Fibroblast of lung (primary cell): ENCODE measurements at places on chromosomes 7 and 10. TPM values are rescaled to one million over a fixed set of nuclear protein-coding genes. Genes with fewer than 3 reads are reported as not detected.

AMZ1 gene
- 0.26 and 0.33 TPM in 2 replicates for total RNA-seq

GRID1 gene
- 0.33 and 0.51 TPM in 2 replicates for total RNA-seq

TRIM50 gene
- total RNA-seq, result not detected in 2 replicates

KAZALD1 gene
- 14.4 and 19.8 TPM in 2 replicates for total RNA-seq

NRP1 gene
- total RNA-seq, result 362 and 373 TPM in 2 replicates

CHAT gene
- not detected in 2 replicates for total RNA-seq

INMT gene
- total RNA-seq, result 17.5 and 75.8 TPM in 2 replicates

CHN2 gene
- 0.33 and 1.3 TPM in 2 replicates for total RNA-seq

GCK gene
- total RNA-seq, result 0.77 and 1.7 TPM in 2 replicates

PHYH gene
- 23.1 and 31.5 TPM in 2 replicates for total RNA-seq

CDH23 gene
- 0.17 and 0.51 TPM in 2 replicates for total RNA-seq

AKR1D1 gene
- total RNA-seq, result not detected in 2 replicates

UPK3B gene
- under 0.01 and 0.50 TPM in 2 replicates for total RNA-seq

ASB10 gene
- total RNA-seq, result not detected in 2 replicates

SPDYE8 gene
- total RNA-seq, result not detected in 2 replicates

GRM3 gene
- total RNA-seq, result not detected in 2 replicates

TBL2 gene
- total RNA-seq, result 58.6 and 83.2 TPM in 2 replicates

HOXA10 gene
- total RNA-seq, result under 0.01 and 0.17 TPM in 2 replicates

STEAP4 gene
- total RNA-seq, result 0.26 and 0.99 TPM in 2 replicates

ZNF853 gene
- 0.66 and 4.4 TPM in 2 replicates for total RNA-seq

SLC26A4 gene
- 0.26 and 0.50 TPM in 2 replicates for total RNA-seq

GOLGA7B gene
- total RNA-seq, result under 0.01 TPM in 1 of 2 replicates, not detected in the other

TUBGCP2 gene
- total RNA-seq, result 51.6 and 60.8 TPM in 2 replicates

EPDR1 gene
- total RNA-seq, result 43.4 and 59.6 TPM in 2 replicates

SYCE1 gene
- 0.17 and 0.26 TPM in 2 replicates for total RNA-seq

PCLO gene
- 0.17 TPM in 1 of 2 replicates, not detected in the other for total RNA-seq

MASTL gene
- total RNA-seq, result 6.4 and 9.2 TPM in 2 replicates

METTL2B gene
- total RNA-seq, result 25.4 and 30.9 TPM in 2 replicates
